ENCODE measurements at places on chromosomes 6 and 20. TPM values are rescaled to one million over a fixed set of nuclear protein-coding genes. Genes with fewer than 3 reads are reported as not detected.

DUSP15 gene
- total RNA-seq, result 26.9 TPM

- no peak for DNase-seq
These were observed 350.4 kb downstream of the TENT5A start for GRCh38 chr6:81401970-81402690.

ANGPT4 gene
- not detected for total RNA-seq

MAD2L1BP gene
- total RNA-seq, result 40.5 TPM

DNA sequence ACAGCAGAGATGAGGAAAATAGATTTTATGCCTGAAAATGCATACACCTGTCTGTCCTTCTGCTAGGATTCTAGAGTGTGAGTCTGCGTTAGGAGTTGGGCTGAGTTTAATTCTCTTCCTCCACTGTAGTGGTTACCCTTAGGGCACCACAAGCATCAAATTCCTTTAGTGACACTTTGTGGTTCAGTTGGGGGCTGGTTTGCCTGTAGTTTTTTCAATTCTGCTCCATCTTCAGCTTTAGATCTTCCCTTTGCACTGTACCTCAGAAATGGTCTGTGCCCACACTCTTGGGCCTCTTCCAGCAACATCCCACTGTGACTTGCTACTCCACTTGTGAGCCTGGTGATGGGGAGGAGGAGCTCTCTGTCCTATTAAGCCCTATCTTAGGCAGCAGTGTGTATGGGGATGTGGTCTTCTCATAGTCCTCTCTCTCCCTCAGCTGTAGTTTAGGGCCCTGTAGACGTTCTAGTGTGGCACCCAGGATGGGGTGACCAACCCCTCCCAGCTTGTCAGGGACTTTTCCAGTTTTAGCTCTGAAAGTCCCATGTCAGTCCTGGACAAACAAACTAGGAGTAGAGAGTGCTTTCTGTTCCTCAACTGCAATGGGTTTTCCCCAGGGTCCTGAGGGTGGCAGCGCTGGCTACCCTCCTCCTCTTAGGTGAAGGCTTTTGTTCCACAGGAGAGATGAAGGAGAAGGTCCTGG is 19.7 kb upstream of the OGFRL1 start:
- DNase-seq, result no peak

- DNase-seq, result no peak
These were observed 165.1 kb upstream of the PROKR2 start for GRCh38 chr20:5481872-5482271.

GRCh38 chr6:97841763-97842162 is 558.7 kb upstream of the MMS22L start:
- no peak for DNase-seq

DZANK1 gene
- total RNA-seq, result 6.0 TPM

- DNase-seq, result no peak
These were observed 90.2 kb downstream of the KIF16B start for GRCh38 chr20:16483024-16483423.

GNAS gene
- total RNA-seq, result 849 TPM

DNA sequence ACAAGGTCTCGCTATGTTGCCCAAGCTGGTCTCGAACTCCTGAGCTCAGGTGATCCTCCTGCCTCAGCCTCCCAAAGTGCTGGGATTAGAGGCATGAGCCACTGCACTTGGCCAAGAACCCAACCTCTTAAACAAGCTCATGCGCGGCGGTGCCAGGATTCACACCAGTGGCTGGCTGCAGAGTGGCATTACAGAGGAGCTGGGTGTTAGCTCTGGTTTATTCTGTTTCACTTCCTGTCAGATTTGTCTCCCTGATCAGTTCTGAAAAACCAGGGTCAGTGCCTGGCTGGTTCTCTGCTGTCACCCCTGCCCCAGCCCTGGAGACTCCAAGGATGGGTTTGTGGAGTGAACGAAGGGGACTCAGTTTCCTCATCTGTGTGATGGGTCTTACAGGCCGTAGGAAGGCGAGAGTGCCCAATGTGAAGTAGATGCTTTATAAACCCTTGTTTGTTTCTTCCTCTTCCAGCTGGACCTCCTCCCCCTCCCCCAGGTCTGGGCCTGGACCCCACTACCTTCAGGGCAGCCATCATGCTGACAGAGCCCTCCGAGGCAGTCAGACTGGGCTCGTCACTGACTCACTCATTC is 63.4 kb downstream of the UBE2V1 start:
- peak; percentile 21 for DNase-seq

ADGRG6 gene
- total RNA-seq, result not detected

DNA sequence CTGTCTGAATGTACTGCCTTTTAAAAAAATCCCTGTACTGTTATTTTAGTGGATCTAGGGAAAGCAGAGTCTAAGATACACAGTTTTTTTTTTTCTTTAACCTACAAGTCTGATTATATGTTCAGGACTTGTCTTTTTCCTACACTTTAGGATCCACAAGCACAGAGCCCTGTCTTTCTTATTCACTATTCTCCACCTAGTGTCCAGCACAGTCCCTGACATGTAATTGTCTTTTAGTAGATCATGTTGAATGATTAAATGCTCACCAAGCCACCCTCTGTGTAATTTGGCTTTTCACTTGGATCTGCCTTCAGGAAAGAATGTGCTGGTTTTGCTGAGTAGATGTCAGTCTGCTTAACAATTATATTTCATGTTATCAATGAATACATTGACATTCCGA is 35.8 kb upstream of the YWHAB start:
- no peak for DNase-seq

HSPA12B gene
- not detected for total RNA-seq

DNA sequence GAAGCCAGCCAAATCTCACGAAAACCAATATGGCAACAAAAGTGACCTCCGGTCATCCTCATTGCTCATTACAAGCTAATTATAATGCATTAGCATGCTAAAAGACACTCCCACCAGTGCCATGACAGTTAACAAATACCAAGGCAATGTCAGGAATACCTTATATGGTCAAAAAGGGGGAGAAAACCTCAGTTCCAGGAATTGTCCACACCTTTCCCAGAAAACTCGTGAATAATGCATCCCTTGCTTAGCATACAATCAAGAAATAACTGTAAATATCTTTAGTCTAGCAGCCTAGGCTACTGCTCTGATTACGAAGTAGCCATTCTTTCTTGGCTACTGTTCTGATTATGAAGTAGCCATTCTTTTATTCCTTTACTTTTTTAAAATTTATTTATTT is 112.5 kb upstream of the FKBP1C start:
- DNase-seq, result no peak

DNA sequence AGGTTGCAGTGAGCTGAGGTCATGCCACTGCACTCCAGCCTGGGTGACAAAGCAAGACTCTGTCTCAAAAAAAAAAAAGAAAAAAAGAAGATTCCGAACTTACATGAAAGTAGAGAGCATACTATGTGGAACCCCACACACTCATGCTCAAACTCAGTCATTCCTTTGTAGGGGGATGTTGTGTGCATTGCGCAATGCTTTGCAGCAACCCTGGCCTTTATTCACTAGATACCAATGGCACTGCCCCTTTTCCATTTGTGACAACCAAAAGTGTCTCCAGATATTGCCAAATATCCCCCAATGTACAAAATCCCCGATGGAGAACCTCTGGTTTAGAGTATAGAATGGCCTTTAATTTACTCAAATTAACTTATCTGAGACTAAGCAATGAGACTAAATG is 158.6 kb downstream of the GJA1 start:
- no peak for DNase-seq

COL10A1 gene
- total RNA-seq, result not detected

GRCh38 chr6:29589423-29590048 is 4.6 kb downstream of the OR2H2 start:
- no peak for DNase-seq

GRCh38 chr20:52749938-52750337 is 222.2 kb upstream of the TSHZ2 start:
- DNase-seq, result no peak

TFAP2D gene
- total RNA-seq, result not detected

JPH2 gene
- not detected for total RNA-seq

GRCh38 chr6:26520850-26521599 is 17.1 kb upstream of the HMGN4 start:
- peak; percentile 78 for DNase-seq

GRCh38 chr6:26064619-26065257 is 22.5 kb upstream of the HFE start:
- no peak for DNase-seq

DNA sequence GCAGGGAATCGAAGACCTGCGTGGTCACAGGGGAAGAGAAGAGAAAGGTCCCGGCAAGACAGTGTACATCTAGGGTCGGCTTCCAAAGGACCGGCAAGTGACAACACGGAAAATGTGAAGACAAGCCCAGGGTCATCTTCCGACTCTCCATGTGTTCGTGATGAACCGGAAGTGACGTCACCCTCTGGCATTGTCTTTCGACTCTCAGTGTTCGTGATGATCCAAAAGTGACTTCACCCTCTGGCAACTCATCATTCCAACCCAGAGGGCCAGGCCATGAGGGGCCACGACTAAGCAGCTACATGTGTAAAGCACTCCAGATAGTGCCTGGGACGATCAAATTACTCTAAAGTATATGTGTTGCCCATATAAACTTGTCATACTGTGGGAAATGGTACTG is 290.8 kb downstream of the THBS2 start:
- no peak for DNase-seq

DNA sequence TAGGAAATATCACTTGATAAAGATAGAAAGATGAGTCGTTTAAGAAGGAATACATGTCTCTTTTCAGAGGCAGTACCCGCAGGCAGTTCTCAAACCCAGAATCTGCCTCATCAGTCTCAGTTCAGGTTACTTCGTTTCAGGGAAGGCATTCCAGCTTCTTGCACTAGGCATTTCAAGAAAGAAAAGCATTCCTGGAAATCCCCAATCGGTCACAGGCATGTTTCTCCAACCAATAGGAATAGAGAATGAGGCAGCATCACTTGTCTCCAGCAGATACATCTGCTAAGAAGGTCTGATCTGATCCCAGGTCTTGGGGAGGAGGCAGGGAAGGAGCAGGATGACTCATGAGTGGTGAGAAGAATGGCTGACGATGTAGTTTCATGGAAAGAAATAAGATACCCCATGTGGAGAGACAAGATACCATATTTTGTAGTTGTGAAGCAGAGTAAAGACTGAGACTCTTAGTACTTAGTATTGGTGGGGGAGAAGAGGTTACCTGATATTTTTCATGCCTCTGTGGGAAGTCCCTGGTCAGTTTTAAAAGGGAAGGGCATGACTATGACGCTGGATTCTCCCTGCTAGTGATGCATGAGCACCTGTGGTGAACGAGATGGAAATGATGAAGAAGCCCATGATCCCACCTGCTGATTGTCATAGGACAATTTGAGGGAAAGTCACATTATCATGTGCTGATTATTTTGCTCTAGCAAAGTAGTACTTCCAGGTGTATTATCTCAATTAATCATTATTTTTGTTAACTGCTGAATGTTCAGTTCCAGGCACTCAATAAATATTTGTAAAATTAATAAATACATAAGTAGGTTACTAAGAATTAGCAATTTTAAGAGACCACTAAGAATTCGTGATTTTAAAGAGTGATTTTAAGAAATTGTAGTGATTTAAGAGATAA is 20.3 kb upstream of the HLA-DRB1 start:
- no peak for DNase-seq

GRCh38 chr6:158086504-158087223 is 81.4 kb downstream of the SERAC1 start:
- no peak for DNase-seq

PGC gene
- not detected for total RNA-seq

GRCh38 chr6:3850451-3851203 is 1.5 kb downstream of the FAM50B start:
- DNase-seq, result no peak

MMP24OS gene
- 39.2 TPM for total RNA-seq

- DNase-seq, result no peak
These were observed 16.7 kb upstream of the CLIC5 start for GRCh38 chr6:46032110-46032998.

PTPN1 gene
- 212 TPM for total RNA-seq

- DNase-seq, result no peak
These were observed 355.4 kb downstream of the CD83 start for GRCh38 chr6:14472986-14473337.

GRCh38 chr6:14922706-14923460 is 323.0 kb upstream of the JARID2 start:
- no peak for DNase-seq

DNA sequence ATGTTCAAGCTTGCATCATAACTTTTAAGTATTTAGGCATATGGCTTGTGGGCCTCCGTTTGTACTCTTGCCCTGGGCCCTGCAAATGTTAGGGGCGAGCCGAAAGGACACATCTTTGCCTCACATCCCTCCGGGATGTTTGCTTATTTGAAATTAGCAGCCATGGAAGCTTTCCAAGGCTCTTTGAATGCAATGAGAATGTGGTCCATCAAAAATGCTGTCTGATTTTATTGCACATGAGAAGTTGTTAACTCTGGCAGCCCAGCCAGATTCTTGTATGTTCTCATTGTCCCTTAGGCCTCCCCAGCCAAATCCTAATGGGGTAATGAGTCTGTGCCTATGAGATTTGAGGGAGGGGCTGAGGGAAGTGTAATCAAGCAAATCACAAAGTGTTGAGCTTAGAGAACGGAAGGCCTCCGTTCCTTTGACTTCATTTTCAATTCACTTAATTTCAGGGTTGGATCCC is 261.2 kb upstream of the MARCKS start:
- no peak for DNase-seq

GRCh38 chr6:17013701-17014100 is 88.1 kb upstream of the STMND1 start:
- no peak for DNase-seq

GRCh38 chr20:45944151-45944964 is 9.9 kb downstream of the PCIF1 start:
- DNase-seq, result no peak

DNA sequence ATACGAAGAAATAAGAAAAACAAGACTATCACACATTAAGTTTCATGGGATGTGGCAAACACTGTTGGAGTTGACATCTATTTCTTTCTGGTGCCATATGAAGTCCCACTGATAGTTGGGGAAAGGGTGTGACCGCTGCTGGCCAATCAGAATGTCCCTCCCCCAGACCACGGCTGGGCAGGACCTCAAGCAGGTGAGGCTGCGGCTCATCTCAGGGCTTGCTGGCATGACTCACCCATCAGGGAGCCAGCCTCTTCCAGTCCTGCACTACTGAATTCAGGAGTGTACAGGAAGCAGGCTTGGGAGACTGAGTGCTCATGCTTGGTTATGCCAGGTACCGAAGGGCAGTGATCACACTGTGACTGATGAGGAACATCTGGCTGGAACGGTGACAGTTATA is 18.9 kb downstream of the PREP start:
- no peak for DNase-seq

- no peak for DNase-seq
These were observed 22.4 kb downstream of the ZNF311 start for GRCh38 chr6:28982476-28983266.

- peak; percentile 36 for DNase-seq
These were observed 101.5 kb upstream of the BACH2 start for GRCh38 chr6:90397929-90398674.

All from activated B cell treated with CpG ODN at 0.5 μM for 24 hours (primary cell).